Right cardiac atrium (tissue), 5 donors: ENCODE measurements at places on chromosomes 3 and 15. TPM values are rescaled to one million over a fixed set of nuclear protein-coding genes. Genes with fewer than 3 reads are reported as not detected.
A peak's percentile ranks its signal among the peaks of the same experiment; 100 is the strongest.

DNA sequence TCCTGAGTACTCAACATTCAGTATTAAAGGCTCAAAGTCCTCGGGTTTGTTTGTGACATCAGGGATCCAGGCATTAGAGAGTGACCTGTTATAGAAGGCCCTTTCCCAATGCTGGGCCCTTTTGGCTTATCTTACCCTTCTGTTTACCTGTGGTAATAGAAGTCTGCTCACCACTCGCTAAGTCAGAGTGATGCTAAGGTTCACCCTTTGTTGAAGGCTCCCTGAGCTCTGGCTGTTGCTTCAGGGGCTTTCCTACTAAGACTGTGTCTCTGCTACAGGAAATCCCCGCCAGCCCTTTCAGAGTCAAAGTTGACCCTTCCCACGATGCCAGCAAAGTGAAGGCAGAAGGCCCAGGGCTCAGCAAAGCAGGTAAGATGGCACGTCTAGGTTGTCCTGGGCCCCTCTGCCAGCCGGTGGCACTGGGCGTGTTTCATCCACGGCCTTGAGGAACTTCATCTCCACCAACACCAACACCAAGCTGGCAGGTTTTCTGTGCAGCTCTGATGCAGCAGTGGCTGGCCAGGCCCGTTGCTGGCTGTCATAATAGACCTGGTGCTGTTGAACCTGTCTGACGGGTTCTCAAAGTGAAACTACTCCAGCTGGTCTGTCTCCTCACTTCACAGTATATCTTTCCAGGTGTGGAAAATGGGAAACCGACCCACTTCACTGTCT lies 99.1 kb downstream of the DNASE1L3 start:
- DNase-seq, result no peak

NBEAL2 gene
- 15.9 TPM for total RNA-seq

DNA sequence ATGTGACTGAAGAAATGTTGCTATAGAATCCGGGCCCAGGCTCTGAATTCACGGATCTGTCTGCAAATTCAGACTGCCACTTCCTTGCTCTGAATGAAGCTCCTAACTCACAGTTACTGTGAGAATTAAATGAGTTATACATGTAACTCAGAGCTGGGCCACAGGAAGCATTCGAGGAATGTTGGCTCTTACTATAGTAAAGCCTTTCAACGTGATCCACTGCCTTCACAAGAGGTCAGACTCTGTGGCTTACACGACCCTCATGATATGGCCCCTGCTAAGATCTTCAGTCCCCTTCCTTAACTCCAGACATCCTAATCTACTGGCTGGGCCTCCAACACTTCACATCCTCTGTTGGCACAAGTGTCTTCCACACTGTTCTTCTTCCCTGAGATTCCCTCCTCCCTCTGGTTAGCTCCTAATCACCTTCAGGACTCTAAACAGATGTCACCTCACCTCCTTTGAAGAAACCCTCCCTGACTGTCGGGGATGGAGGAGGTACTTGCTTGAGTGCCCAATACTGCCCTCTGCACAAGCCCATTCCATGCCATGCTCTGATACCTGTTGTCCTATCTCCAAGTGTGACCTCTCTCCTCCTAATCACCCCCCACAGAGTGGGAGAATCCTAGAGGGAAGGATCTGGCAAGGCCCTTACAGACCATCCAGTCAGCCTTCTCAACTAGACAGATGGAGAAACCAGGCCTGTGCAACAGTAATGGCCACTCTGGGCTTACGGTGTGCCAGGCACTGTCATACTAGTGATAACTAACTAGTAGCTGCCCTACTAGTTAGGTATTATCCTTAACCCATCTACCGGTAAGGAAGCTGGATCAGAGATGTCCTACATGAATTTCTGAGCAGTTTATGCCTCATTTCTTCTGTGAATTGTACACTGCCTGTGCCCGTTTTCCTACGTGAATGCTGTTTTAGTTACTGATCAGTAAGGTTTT lies 1.3 kb downstream of the ACTR8 start:
- DNase-seq, result no peak

DNA sequence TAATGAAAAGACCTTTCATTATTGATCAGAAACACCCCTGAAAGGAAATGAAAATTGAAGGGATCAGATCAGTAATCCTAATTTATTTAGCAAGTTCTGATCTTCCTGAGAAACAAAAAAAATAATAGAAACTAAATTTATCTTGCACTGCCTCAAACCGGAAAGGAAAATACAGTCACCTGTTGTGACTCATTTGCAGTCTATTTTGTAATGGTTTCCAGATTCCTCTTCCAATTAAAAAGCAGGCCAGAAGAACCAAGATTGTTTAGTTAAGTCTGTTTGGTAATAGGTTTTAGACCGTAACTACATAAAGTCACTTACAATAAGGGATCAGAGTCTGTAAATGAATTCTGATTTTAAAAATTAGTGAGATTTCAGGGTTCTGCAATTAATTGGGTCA lies 49.7 kb upstream of the ATOSA start:
- DNase-seq, result no peak

DNA sequence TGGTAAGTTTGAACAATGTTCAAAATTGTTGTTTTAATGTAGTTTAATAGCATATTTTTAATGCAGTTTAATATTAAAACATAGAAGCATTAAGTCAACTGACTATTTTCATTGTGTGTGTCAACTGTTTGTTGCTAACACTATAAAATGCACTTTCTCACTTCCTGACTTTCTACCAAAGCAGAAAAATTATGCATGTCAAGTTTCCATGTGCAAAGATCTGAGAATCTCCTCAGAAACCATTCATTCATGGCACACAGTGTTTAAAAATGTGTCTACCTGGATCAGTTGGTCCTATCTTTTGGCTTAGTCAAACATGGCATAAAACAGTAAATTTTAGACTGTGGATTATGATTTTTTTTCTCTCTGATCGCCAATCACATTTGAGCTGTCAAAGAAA lies 156.0 kb downstream of the PLD1 start:
- DNase-seq, result no peak

KBTBD13 gene
- 8.9 TPM for total RNA-seq

DNA sequence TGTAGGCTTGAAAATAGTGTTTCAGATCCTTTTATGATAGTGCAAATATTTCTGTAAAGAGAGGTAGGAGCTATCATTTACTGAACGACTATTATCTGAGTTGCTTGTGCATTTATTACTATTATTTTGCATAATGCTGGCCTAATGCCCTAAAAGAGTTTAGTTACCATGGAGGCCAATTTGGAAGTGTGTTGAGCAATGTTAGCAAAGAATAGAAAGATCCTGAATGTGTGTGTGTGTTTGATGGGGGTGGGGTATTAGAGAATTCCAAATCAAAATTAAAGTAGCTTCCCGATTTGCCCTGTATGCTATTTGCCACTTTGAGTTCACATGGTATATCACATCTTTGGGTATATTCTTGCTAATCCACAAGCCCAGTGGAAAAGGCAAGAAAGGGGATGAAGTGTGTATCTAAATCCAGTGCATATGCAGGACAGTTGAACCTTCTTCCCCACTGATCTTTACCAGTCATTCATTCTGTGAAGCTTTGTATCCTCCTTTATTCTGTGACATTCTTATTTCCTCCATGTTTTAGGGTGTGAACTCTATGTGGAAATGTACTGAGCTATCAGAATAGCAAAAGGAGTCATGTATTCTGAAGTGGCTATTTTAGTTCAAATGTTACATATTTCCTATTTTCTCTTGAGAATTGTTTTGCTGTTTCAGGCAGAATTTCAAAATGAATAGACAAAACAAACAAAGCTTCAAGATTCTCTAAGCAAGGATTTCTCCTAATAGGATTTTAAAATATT lies 45.7 kb upstream of the PLSCR5 start:
- DNase-seq, result no peak

TSEN2 gene
- total RNA-seq, result 13.9 TPM

ITGA11 gene
- 34.0 TPM for total RNA-seq

GRCh38 chr3:111998636-111999483 lies at the start of gene TAGLN3:
TSS of gene TAGLN3 (plus strand) at chr3:111998922. CDS start at chr3:111999423, 501 bp downstream.
- peak; percentile 49 for DNase-seq

SNX22 gene
- total RNA-seq, result 58.8 TPM

ALDH1A2 gene
- 53.2 TPM for total RNA-seq

DNA sequence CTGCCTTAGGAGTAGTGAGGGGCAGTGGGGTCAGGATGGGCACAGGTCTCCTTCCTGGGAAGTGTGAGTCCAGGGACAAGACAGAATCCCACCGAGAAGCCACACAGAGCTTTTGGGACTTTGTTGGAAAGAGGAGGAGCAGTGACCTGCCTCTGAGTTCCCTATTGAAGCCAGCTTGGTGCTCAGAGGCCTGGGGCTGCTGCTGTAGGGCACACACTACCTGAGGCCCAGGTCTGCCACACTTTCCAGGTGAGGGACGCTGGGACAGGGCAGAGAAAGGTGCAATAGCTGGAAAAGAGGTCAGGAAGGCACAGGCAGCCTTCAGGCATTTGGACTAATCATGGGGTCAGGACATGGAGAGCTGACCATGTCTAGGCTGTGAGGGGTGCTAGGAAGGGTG lies 67.7 kb downstream of the SCN5A start:
- no peak for DNase-seq

SCAMP5 gene
- 6.9 TPM for total RNA-seq

DNA sequence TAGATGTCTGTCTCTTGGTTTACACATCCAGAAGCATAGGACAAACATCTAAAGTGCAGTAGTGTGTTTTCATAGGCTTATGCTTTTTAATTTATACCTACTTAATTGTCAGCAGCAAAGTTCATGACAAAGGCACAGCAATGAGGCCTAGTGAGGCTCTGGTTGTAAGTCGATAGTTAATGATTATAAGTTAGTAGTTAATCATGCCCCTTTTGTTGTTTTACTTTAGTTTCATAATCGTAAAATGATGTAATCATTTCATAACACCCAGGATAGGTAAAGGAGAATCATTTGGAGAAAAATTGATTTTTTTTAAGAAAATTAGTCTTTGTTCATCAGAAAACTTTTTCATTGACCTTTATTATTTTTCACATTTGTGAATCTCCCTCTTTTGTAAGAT lies 351.9 kb downstream of the LSAMP start:
- DNase-seq, result no peak

GRCh38 chr3:106275592-106275991 lies 406.8 kb upstream of the CBLB start:
- DNase-seq, result no peak

- DNase-seq, result no peak
These were observed 195.6 kb upstream of the TPM1 start for GRCh38 chr15:62846805-62847495.

GDPGP1 gene
- total RNA-seq, result 16.0 TPM

GRCh38 chr3:188807006-188807405 lies 364.8 kb upstream of the TPRG1 start:
- no peak for DNase-seq

DNA sequence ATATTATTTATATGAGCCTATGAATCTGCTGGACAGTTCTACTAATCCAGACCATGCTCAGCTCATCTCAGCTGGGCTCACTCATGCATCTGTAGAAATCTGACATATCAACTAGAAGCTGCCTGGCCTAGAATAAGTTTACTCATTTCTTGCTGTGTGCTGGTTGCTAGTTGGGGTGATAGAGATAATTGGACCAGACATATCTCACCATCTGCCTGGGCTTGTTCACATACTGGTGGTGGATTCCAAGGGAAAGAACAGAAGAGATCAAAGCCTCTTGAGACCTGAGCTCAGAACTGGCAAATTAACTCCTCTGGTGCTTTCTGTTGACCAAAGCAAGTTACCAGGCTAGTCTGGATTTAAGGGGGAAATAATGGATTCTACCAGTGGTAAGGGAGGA lies 109.1 kb downstream of the NSUN3 start:
- no peak for DNase-seq

ERC2 gene
- total RNA-seq, result 3.0 TPM

DNA sequence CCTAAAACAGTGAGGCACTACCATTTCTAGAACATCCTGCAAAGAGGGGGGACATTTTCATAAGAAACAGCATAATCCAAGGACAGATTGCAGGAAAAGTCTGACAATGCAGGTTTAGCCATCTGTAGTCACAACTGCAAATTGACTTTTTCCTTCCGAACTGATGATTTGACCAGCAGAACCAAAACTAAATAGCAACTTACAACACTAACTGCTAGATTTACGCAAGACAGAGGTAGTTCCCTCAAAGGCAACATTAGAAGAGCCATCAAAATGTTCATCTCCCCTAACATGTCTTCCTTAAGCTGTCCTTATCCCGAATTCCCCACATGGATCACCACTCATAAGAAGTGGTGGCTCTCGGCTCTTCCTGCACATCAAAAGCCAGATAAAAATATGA lies 129.6 kb downstream of the GADL1 start:
- DNase-seq, result no peak

DNA sequence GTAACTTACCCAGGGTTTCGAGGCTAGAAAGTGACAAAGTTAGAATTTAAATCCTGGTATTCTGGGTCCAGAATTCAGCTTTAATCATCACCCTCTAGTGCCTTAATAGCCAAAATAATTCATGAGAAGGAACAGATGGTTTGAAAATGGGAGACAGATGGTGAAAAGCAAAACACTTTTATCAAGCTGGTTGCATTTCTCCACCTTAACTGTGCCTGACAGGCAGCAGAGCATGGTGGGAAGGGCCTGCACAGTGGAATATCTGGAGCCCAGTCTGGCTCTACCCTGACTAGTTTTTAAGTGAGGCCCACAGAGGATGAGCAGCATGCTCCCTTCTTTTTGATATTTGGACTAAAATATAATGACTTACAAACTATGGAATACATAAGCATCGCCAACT lies 35.6 kb upstream of the RASGRP1 start:
- DNase-seq, result no peak

GRCh38 chr15:58736018-58736643 lies 13.4 kb downstream of the ADAM10 start:
- DNase-seq, result no peak

SMAD6 gene
- total RNA-seq, result 63.0 TPM

- DNase-seq, result no peak
These were observed 6.7 kb downstream of the PAQR5 start for GRCh38 chr15:69305204-69305931.

DNA sequence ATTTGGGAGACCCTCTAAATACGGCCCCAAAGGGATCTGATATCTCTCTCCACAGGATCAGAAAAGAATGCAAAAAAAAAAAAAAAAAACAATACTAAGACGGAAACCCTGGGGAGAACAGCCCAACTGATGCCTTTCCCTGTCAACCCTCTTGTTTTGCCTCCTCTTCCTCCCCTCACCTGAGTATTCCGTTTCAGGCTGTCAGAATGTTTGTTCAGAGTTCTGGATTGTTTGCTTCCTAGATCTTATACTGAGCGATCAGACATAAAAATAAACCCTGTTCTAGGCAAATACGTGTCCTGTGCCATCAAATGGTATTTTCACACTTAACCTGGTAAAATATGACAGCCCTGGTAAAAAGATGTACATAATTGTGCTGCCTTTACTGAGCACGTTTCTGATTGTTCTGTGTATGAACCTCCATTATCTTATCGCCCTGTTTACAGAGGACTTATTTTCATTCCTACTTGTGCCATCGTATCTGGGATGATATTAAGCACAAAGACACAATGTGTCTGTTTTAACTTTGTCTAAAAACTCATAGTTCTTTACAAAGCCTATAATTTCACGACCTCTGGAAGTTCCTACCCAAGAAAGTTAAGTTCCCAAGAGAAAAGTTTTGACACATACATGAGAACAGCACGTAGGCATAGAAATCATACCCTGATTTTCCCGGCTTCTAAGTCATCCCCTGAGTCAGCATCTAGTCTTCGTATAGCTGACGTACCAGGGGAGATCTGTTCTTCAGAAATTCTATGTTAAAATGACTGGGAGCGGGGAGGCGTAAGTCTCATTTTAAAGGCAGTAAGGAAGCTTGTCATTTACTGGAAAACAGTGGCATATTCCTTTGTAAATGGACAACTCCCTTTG lies 856 bp downstream of the ZBTB38 start:
- DNase-seq, result no peak

EPHB3 gene
- total RNA-seq, result 3.0 TPM

LINS1 gene
- total RNA-seq, result 13.6 TPM
